CD4-positive, alpha-beta memory T cell (primary cell): ENCODE measurements at places on chromosomes 3 and 15.

DNA sequence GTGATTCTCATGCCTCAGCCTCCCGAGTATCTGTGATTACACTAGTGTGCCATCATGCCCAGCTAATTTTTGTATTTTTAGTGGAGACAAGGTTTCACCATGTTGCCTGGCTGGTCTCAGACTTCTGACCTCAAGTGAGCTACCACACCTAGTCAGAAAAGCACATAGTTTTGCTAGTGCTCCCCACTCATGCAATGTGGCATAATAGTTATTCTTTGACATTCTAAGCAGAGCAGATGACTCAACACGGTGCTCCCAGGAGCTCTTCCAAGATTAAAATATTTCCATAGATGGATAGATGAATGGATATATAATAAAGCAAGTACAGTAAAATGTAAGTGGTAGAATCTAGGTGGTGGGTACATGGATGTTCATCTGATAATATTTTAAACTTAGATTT lies 53.1 kb upstream of the GK5 start:
- DNase-seq = no peak

DNA sequence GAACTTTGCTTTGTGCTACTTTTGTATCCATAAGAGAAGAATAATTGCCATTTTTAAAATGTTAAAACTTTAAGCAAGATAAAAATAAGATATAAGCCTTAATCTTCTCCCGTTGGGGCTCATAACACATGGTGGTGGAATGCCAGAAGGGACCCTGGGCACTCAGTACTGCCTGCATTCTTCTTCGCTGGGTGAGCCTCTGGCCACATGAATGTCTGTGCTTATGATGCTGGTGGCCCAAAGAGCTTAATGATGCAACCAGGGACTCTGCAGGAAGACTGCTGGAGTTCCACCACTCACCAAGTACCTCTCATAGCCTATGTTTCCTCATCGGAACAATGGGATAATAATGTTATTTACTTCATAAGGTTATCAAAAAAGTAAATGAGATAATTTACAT lies 103.6 kb downstream of the ERC2 start:
- DNase-seq = no peak

DNA sequence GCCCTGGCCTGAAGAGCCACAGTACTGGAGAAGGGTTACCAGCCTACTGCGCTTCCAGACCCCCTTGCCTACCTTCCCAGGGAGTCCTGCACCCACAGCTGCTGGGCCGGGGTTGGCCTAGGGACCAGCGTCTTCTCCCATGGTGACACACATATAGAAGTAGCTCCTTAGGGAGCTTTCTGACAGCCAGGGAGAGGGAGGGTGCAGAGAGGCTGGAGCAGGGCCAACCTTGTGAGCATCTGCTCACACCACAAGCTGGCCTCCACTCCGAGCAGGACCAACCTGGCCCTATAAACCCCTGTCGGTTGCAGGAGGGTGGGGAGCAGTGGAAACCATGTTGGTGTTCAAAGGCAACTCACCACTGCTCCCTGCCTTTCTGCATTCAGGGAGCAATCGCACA lies 35.2 kb downstream of the SRPRB start:
- DNase-seq = no peak

DNA sequence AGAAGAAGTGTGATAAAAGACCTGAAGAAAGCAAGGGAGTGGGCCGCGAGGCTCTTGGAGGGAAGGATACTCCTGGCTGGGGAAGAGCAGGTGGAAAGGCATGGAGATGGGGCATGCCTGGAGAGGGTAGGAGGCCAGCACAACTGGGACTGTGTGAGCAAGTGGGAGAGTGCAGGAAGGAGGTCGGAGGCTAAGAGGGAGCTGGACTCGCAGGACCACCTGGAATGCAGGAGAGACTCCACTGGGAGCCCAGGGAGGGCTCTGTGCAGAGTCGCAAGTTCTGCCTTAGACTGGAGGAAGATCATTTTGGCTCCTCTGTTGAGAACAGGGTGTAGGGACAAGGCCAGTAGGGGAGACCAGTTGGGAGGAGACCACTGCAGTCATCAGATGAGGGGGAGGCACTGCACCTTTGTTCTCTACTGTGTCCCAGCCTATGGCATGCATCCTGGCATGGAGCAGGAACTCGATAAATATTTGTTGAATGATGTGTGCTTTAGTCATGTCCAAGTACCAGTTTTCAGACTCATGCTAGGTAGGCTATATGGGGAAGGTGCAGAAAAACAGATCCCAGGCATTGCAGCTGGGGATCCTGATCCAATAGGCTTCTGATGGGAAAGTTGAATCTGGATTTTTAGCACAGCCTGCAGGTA lies 13.7 kb downstream of the FAM107A start:
- DNase-seq = no peak

GRCh38 chr15:67835297-67836133 lies 4.3 kb downstream of the RNU6-1 start:
- no peak for DNase-seq
